PC-3 (cell line): ENCODE measurements at places on chromosomes 12 and 14.
A peak's percentile ranks its signal among the peaks of the same experiment; 100 is the strongest.

GRCh38 chr14:101047326-101047725 lies 143.8 kb upstream of the RTL1 start:
- DNase-seq = no peak

DNA sequence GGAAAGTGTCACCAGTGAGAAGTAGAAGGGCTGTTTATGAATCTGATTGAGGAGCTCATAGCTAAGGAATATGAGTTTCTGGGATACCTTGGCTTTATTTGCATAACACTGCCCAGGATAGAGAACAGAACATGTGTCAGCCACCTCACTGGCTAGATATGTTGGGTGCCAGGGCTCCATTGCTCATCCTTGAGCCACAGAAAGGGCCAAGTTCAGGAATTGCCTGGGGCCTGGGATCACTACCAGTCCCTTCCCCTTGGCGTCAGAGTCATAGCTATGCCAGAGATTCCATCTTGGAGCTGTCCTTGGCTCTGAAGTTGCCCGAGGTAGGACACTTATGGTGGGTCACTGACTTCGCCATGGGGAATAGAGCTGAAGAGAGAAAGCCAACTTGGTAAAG lies 49.0 kb downstream of the IFT43 start:
- no peak for DNase-seq

DNA sequence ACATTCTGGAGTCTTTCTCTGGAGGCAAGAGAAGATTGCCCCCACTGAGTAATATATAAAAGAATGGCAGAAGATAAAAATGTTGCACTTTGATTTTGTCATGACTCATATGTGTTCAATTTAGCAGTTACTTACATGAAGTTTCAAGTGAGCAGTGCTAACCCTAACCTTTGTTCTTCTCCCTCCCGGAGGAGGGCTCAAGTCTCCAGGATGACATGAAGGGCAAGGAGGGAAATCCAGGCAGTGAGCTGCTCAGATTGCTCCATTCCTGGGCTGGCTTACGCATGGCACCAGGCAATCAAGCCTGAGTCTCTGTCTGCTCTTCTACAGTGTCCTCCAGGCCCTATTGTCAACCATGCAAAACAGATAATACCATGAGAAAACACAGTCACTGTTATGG lies 322.3 kb downstream of the DUSP6 start:
- no peak for DNase-seq

GRCh38 chr12:97313471-97314190 lies 149.0 kb upstream of the RMST start:
- no peak for DNase-seq

- peak; percentile 97 for DNase-seq
These were observed 39.5 kb downstream of the BEGAIN start for GRCh38 chr14:100547633-100548294.

GRCh38 chr12:2853626-2854025 lies 3.2 kb downstream of the TEX52 start:
- peak; percentile 68 for DNase-seq

GRCh38 chr12:86729739-86730138 lies 473.5 kb upstream of the MGAT4C start:
- DNase-seq = no peak

DNA sequence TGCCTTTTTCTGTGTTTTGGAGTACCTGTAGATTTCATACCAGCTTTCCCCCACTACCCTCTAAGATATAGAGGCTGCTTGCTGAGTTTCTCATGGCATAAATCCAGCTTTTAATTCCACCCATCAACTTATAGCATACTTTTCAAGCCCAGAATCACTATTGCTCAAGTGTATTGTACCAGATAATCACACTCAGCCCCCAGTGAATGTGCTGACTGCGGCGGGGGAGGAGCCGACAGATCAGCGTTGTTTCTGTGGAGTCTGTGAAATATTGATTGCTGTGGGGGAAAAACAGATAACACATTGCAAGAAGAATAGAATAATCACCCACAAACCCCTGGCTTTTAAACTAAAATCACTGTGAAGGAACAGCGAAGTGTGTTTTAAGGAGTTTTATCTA lies 296.1 kb downstream of the TMEM132D start:
- no peak for DNase-seq

DNA sequence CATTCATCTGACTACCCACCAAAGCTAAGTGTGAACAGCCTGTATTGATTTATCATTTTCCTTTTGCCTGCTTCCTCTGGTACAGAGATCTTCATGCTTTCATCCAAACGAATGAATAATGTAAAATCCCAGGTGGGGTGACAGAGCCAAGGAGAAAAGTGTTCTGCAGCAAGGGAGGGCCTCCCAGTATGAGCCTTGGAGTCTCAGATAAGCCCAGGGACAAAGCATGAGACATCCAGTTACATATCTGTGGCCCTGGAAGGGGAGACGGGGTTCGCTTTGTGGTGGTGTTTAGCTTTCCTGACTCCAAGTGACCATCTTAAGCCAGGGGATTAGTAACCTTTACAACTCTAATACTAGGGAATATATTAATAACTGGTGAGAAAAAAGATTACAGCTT lies 177.1 kb downstream of the ETV6 start:
- DNase-seq = no peak

GRCh38 chr14:101875727-101876554 lies 88.4 kb upstream of the DYNC1H1 start:
- peak; percentile 9 for DNase-seq
